Esophagus mucosa (tissue), 1 donor: ENCODE measurements at places on chromosomes 5 and 9. TPM values are rescaled to one million over a fixed set of nuclear protein-coding genes. Genes with fewer than 3 reads are reported as not detected.
A peak's percentile ranks its signal among the peaks of the same experiment; 100 is the strongest.

DNA sequence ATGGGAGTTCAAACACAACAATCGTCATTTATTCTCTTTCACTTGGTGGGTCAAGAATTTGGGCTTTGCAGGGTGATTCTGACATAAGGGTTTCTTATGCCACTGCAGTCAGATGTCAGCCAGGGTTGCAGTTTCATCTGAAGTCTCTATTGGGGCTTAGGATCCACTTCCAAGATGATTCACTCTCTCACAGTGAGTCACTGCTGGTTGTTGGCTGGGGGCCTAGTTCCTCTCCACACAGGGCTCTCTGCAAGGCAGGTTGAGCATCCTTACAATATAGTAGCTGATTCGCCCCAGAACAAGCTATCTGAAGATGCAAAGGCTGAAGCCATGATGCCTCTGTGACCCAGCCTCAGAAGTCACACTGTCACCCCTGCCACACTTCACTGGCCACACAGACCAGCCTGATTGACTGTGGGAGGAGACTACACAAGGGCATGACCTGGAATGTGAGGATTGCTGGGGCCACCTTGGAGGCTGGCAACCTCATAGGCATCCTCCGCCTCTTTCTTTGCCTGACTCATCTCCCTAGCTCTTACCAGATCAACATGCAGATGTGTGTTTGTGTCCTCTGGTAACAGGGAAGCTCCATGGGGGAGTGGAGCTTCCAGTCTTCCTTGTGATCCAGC, 4.5 kb upstream of the CARD19 start:
- no peak for ATAC-seq

DNA sequence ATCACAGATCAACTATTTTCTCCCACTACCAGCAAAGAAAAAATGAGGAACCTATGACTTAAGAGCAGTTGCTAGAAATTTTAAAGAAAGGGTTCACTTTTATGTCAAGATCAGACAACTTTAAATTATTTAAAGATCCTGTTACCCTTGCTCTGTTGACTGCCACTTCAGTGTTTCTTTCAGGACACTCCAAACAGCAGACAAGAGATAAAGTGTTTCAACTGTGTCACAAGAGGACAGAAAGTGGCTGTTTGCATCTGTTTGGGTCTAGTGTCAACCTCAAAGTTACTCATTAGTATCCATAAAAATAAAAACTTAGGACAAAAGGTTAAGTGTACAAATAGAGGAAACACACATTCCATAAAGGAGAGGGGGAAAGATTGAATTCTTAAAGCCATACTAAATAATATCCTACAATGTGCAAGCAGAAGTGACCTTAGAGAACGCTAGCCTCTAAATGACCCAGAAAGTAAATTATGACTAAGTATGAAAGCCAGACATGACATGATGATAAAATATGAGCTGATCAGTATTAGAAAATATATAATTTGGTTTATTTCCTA, 24.9 kb downstream of the HMGCS1 start:
- no peak for ATAC-seq

GRCh38 chr9:13412331-13412730, 132.8 kb upstream of the MPDZ start:
- ATAC-seq, result no peak

DNA sequence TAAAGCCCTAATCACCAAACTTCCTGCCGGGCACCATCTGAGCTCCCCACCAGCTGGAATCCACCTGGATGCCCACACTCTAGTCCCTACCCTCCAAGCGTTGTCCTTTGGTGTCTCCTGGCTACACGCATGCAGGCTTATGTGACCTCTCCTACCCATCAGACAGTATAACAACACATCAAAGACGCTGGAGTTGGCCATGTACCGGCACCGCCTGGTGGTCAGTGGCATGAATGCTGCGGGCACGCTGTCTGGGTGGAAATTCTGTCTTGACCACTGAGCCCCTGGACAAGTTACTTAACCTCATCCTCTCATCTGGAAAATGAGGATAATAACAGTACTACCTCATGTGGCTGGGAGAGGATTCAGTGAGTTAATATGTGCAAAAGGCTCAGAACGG, 23.4 kb upstream of the CORO2A start:
- no peak for ATAC-seq

DNA sequence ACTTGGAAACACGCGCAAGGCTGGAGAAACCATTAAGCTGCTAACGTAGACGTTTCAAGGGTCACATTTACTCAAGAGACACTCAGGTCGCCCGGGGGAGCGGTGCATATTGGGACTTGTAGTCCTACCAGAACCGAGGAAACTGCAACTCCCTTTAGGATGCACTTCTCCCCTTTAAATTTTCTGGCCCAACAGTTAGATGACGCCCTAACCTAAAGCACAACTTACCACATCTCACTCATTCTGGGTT, 384 bp upstream of the DMXL1 start:
- peak; percentile 69 for ATAC-seq

- peak; percentile 10 for ATAC-seq
These were observed 20.4 kb downstream of the ADAM19 start for GRCh38 chr5:157555037-157555640.

GRCh38 chr5:101590384-101590783, 687.3 kb upstream of the ST8SIA4 start:
- no peak for ATAC-seq

DNA sequence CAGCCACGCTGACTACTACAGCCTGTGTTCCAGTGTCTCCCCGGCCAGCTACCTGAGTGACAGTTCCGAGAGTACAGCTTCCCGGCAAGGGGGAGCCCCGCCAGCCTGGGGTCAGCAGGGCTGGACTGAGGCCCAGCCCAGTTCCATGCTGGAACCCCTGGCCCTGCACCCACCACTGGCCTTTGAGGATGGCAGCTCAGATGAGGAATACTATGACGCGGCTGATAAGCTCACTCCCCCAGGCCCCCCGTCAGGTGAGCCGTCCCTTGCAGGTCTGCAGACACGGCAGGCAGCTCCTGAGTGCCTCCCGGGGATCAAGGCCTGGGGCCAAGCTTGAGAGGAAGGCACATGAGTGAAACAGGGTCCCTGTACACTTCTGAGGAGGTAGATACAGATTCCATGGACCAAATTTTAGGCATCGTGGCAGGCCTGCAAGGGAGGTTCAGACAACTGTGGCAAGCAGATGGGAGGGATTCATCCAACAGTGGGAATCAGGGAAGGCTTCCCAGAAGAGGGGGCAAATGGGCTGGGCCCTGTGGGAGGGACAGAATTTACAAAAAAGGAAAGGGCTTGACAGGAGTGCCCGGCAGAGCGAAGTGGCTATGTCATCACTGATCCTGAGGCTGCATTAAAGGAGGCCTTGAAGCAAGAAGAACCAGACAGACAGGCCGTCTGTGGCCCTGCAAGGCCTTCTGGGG, 12.8 kb upstream of the TRMT10B start:
- ATAC-seq, result no peak

GRCh38 chr5:151738125-151738848, 20.1 kb downstream of the ATOX1 start:
- no peak for ATAC-seq

- ATAC-seq, result no peak
These were observed 318.3 kb upstream of the GRAMD2B start for GRCh38 chr5:126104951-126105350.

- peak; percentile 52 for ATAC-seq
These were observed 4.5 kb upstream of the CDK7 start for GRCh38 chr5:69230181-69230580.

- ATAC-seq, result no peak
These were observed 28.0 kb downstream of the ERAP2 start for GRCh38 chr5:96904054-96904931.

DNA sequence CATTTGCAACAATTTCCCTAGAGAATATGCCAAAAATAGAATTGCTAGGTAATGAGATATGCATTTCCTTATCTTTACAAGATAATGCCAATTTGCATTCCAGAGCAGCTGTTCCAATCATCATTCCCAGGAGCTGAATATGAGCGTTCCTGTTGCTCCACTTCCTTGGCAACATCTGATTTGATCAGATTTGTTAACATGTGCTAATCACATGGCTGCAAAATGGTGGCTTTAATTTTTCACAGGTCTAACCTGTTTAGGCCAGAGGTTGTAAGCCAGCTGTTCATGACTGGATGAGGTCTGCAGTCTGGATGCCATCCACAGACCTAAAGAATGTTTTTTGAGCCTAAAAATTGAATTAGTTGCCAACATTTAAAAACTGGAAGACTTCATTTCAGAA, 220.7 kb upstream of the IL12B start:
- ATAC-seq, result no peak

DNA sequence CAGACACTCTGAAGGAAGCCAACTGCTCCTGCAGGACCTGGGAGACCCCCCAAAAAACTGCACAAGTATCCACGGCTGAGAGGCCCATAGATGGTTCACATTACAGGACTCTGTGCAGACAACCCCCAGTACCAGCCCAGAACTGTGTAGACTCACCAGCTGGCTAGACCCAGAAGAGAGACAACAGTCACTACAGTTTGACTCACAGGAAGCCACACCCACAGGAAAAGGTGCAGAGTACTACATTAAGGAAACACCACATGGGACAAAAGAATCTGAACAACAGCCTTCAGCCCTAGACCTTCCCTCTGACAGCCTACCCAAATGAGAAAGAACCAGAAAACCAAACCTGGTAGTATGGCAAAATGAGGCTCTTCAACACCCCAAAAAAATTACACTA, 281.2 kb upstream of the RGMB start:
- ATAC-seq, result peak; percentile 53

DNA sequence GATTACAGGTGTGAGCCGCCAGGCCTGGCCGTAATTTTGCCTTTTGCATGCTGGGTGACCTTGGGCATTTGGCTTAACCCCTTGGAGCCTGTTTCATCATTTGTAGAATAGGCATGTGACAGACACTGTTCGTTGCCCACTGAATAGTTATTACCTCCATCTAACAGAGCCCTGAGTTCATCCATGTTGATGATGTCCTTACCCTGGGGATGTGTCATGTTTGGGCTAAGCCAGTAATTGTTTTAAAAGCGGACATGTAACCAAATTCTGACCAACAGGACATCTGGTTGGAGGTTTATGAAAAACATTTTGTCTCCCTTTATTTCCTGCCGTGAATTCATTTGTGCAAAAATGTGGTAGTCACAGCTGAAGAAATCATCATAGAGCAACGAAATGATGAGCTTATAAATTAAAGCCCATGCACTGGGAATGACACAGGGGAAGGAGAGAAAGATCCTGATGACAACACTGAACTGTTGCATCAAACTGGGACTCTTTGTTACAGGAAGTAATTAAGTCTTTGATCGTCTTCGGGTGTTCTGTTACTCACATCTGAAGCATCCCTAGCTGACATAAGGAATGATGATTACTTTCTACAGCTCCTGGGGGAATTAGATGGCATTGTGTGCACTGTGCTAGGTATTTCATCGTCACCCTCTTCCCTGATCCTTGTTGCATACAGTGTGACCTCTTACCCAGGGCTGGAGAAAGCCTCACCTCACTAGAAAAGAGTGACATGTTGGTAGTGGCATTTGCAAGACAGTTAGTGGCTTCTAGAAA, 117.8 kb downstream of the FGF18 start:
- ATAC-seq, result no peak

DNA sequence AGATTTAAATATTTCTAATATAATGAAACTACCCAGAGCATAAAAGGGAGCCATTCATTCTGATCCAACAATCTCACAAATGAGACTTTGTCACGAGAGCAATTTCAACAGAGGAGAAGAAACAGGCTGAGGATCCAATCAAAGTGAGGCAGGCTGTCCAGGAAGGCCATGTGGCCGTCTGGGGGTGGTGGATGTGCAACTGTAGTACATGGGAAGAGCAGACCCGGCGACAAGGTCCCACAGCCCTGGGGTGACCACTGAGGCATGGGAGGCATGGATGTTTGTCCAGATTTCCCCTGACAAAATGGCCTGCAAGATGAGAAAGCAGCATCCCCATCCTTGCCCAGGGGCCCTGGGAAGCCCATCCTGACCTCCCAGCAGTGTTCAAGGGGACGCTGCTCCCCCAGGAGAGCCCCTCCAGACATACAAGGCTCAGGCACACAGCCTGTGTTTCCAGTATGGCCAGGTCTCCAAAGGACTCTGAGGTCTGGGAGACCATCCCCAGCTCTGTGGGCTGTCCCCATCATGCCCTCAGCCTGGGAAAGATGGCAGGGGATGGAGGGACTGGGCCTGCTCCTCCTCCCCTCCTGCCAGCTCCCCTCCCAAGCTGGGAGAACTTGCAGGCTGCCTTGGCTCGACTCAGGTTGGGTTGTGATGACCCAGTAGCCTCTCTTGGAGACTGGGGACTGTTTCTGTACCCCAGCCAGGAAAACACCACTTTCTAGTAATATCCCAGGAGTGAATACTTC, 27.5 kb upstream of the FCN2 start:
- ATAC-seq, result no peak

- ATAC-seq, result no peak
These were observed 521 bp upstream of the SLIT3 start for GRCh38 chr5:169301386-169301934.

DNA sequence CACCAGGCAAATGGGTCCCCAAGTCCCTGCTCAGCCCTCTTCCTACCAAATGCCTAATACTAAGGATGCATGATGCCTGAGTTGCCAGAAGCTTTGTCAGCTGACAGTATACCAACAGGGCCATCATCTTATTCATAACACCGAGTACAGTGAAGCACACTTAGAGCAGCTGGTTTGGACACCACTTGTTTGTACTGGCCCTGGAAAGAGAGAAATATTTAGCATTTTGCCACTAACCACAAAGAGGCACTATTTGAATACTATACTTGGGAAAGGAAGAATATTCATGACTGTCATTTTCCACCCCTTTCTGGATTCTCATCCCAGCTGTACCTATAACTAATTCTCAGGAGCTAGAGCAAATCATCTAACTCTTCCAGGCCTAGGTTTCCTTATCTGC, 364.4 kb upstream of the KIF2A start:
- ATAC-seq, result no peak

- peak; percentile 99 for ATAC-seq
These were observed 10.7 kb downstream of the IFNA5 start for GRCh38 chr9:21294364-21294774.

DNA sequence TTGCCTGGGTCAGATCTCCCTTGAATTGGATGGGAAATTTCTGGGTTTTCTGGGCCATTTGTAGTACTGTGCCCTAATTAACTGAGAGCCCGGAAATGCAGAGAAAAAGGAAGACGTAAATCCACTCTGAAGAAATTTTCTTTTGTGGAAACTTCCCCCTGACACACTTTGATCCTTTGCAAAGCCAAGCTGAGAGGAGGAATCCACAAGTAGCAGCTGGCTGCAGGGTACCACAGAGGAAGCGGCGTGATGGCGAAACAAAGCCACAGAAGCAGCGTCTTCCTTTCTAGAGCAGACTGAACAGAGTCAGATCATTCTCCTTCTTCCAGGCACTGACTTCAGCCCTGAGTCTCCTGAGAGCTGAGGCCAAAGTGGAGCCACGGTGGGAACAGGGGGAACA, 47.1 kb upstream of the ZNF354A start:
- ATAC-seq, result no peak

The BTNL8 gene
- not detected for total RNA-seq

The THBS4 gene
- 0.16 TPM for total RNA-seq

The IL17B gene
- 0.28 TPM for total RNA-seq

The CDC20B gene
- not detected for total RNA-seq

The CCL28 gene
- total RNA-seq, result 7.0 TPM

The LCN10 gene
- 1.3 TPM for total RNA-seq

The C5orf52 gene
- not detected for total RNA-seq

The UGCG gene
- total RNA-seq, result 61.0 TPM
